NCI-H1436 treated with DMSO at 0.1 percent for 48 hours (cell line): ENCODE measurements at places on chromosomes 16 and 17.

GRCh38 chr16:68070249-68070730, 14.9 kb upstream of the NFATC3 start:
- no peak for DNase-seq

DNA sequence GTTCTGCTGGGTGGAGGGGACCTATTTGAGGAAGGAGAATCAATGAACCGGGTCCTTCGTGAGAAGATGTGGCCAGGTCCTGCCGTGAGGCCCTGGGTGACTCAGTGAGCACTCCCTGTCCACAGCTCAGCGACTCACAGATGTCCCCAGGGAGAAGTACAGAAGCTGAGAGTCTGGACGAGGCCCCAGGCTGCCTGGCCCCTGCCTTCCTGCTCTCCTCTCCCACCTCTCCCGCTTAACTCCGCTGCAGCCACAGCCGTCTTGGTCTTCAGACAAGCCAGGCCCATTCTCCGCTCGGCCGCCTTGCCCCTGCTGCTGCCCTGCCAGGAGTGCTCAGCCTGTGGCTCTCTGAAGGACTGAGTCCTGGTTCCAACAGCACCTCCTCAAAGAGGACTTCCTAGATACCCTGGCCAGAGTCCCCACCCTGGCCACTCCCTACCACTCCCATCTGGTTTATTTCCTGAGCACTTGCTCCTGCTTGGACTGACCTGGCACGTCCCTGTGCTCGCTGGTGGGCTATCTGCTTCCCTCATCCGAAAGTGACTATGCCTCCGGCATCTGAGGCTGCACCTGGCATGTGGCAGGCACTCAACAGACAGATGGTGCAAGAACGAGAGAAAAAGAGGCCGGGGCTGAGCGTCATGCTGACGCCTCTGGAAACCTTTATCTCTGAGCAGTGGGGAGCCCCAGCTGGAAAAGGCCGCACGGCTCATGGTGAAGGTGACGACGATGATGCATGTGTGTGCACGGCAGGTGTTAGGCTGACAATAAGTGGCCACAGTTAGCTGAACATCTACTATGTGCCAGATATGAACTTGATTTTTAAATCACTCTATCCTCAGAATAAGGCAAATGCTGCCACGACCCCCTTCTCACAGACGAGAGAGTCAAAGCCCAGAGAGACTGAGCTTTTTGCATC, 9.2 kb upstream of the TNFRSF13B start:
- DNase-seq: no peak

- no peak for DNase-seq
Measured at GRCh38 chr17:69497161-69497560, 82.7 kb downstream of the MAP2K6 start.

DNA sequence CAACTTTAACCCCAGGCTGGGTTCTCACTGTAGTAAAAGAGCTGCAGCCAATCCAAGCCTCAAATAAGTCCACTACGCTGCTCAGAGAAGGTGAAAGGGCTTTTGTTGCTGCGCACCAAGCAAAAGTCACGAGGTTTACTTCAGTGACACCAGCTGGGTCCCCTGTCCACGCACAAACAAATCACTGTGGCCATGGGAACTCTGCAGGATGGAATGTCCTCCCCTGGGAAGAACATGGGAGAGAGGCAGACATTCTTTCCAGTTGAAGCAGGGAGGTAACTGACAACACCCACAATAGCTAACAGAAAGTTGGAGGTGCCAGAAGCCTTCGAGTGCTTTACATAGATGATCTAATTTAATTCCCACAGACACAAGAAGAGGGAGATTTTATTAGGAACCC, 181.9 kb downstream of the PMP22 start:
- no peak for DNase-seq

DNA sequence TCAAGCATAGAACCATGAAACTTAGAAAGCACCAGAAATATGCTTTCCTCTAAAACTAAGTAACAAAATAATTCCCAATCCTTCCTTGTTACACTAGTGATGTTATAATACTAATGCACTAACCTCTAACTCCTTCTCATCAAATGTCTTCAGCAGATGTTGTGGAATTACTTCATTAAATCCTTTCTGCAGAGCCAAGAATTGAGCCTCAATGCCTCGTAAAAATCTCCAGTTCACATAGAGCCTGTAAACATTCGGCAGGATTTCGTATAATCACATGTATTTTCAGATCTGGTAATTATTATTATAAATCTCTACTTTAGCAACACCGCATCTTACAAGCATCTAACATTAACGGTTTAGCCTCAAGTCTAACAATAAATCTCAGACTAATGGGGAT, 44.7 kb downstream of the CEP95 start:
- no peak for DNase-seq

DNA sequence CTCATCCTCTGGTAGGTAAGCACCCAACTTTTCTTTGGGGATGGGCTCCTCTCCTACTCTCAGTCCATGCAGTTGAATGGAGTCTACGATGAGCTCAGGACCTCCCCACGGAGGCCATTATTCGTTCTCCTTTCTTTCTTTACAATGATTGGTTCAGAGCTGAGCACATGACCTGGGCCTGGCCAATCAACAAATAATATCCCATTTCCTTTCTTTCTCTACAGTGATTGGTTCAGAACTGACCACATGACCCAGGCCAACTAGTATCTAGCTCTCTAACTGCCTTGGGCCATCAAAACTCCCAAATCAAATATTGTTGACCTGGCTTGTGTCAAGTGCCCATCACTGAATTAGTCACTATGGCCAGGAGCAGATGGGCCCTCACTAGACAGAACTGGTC, 129.2 kb downstream of the USP31 start:
- no peak for DNase-seq

DNA sequence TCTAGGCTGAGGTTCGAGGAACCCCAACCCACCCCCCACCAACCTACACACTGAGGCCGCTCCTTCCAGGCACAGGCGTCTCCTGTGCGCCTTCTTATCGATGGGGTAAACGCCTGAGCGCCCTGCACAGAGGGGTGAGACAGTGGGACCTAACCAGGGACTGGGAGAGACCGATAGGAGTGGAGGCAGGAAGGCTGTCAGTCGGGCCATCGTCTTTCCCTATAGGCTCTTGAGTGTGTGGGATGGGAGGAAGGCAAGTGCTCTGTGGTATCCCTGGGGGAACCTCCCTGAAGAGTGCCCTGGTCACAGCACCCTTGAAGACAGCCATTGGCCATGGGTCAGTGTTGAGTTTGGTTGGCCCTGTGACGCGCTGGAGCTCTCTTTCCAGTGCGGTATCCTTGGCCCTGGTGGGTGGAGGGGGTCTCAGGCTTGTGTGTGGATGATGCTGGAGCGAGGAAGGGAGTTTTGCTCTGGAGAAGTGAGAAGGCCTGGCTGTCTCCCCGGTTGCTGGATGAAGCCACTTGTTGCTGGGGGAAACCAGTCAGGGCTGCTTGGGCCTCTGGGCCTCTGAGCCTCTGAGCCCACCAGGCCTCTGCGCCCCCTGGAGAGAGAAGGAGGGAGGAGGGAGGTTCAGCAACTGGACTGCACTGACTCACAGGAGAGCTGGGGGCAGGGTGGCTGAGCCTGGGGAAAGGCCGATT, 1.7 kb downstream of the GPRC5C start:
- DNase-seq: no peak

- DNase-seq: no peak
Measured at GRCh38 chr16:53449816-53450517, 15.7 kb downstream of the RBL2 start.

DNA sequence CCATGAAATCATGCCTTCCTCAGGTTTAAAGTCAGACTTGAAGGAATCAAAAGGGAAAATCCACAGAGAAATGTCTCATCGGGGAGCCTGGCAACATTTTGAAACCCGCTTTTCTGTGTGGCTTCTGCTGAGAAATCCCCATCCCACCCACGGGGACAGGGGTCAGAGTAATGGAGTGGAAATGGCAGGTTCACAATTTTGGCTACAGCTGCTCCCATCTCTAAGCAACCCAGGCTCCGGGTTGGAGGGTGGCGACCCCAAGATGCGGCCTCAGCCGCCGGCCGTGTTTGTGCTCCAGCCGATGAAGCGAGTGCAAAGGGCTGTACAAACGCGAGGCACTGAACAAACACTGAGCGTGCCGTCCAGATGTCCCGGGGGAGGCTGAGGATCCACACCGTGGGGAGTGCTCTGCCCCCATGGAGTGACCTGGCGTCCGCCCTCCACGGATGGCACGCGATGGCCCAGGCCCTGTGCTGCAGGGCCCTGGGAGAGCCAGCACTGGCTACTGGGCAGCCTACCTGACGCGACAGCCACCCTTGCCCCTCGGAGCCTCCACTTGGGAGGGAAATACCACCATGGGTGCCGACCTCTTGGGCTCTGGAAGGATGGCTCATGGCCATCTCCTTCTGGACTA, 22.2 kb downstream of the SLC43A2 start:
- DNase-seq: no peak

DNA sequence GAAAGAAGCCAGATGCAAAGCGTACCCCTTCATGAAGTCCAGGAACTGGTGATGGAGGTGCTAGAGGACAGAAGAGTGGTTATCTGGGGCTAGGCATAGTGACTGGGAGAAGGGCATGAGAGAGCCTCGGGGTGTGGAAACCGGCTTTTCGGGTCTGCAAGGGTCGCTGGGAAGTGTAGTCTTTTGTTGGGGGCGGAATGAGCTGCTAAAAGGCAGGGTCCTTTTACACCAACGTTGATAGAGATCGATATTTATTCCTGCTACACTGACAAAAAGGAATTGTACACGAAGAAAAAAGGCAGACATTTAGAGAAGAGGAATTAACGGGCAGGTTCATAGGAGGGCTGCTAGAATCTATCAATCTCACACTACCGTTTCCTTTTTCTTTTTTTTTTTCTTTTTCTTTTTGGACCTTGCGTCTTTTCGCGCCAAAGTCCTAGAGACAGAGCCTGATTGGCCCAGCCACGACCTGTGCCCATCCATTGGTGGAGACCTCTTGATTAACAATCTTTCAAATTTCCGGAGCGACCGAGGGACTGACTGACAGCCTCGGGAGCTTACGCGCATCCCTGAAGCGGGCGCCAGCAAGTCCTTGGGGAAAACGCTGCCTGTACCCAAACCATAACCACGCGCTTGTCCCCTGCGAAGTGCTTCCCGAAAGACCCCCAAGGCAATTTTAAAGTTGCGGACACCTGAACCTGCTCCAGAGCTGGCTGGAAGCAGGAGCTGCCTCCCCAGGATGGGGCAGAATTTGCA, 27.7 kb upstream of the DHRS7B start:
- peak; percentile 89 for DNase-seq

DNA sequence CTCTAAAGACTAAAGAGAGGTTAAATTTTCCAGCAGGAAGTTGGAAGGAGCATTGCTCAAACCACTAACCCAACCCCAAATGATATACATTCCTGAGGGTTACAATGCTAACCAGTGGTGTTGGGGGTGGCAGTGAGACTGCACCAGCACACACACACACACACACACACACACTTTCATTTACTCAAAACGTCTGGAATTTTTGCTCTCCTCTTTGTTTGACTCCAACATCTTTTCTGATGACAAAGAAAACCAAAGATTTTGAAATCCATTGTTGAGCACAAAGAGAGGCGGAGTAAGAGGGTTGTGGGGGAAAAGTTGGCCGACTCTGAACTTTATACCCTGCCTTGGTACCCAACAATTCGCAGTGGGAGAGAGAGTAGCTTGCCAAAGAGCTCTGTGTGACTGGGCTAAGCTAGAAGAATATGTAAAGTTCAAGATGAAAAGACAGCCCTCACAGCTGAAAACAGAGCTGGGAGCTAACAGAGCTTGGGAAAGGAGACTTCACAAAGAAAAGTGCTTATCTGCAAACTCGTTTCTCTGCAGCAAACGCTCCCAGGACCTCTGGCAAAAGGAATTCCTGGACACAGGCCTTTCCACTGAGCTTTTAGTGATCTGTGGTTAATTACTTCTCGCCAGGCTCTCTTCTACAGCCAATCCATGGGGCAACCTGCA, 426.0 kb upstream of the CDH11 start:
- no peak for DNase-seq

- no peak for DNase-seq
Measured at GRCh38 chr17:67265436-67266019, 20.5 kb upstream of the HELZ start.

- DNase-seq: no peak
Measured at GRCh38 chr16:22004341-22004740, 3.4 kb upstream of the PDZD9 start.

DNA sequence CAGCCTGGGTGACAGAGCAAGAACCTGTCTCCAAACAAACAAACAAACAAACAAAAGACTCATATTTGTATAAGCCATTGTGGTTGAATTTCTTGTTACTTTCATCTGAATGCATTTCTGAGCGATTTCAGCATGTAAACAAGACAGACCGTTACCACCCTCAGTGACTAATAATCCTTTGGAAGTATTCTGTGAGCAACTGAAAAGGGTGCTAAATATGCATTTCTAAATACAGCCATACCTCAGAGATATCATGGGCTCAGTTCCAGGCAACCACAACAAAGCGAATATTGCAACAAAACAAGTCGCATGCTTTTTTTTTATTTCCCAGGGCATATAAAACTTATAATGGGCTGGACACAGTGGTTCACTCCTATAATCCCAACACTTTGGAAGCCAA, 109.0 kb downstream of the USP31 start:
- DNase-seq: no peak

- DNase-seq: no peak
Measured at GRCh38 chr16:81578076-81578475, 133.5 kb downstream of the CMIP start.

DNA sequence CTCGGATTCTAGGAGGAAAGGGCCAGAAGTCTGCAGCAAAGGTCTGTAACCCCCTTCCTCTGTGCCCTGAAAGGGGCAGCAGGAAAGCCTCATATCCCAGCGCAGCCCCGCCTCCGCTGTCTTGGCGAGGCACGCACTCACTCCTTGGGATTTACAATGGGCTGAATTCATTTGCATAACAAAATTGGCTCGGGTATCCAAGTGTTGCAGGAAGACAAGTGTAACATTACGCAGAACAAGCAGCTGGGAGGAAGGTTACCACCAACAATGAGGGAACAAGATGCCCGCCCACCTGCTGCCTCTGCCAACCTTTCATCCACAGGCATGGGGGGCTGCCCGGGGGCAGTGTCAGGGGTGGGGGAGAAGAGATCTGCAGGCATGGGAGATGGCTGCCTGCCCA, 130.4 kb downstream of the MRM1 start:
- DNase-seq: peak; percentile 92

DNA sequence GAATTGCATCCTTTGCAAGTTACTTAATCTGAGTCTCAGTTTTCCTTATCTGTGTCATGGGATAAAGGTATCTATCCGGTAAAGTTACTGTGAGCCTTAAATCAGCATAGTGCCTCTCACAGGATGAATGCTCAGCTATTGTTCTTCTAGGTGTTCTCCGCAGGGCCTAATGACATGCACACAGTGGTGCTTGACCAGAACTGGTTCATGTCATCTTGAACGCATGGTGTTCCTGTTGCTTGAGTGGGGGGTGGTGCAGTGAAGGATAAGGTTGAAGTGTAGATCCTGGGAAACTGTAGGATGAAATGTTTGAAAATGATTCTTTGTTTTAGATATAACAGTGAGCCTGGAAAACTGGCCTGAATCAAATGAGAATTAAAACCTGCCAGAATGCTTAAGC, 4.0 kb downstream of the KRT40 start:
- DNase-seq: no peak

GRCh38 chr16:85125570-85126393, 13.5 kb upstream of the CIBAR2 start:
- no peak for DNase-seq

DNA sequence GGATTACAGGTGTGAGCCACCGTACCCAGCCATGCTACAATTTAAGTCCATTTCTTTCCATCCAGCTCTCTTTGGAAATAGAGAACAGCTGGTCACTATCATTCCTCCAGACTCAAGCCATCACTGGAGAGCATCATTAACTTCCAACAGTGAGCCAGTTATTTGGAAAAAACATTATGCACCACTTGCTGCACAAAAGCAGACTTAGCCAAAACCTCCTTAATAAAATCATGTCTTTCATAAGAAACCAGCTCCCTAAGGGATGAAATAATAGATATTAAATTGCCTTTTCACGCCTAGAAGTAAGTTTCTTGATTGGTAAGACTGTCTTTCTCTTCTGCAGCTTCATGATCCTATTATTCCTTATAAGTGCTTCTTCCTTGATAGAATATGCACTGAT, 17.9 kb downstream of the SLC39A11 start:
- DNase-seq: no peak
